Activated CD8-positive, alpha-beta memory T cell treated with anti-CD3 and anti-CD28 coated beads, Interleukin-2, amount 50 U/mL, for 48 hours (primary cell): ENCODE measurements at places on chromosomes 3 and 15.

GRCh38 chr3:55801676-55802075 lies 314.6 kb upstream of the WNT5A start:
- DNase-seq: no peak

DNA sequence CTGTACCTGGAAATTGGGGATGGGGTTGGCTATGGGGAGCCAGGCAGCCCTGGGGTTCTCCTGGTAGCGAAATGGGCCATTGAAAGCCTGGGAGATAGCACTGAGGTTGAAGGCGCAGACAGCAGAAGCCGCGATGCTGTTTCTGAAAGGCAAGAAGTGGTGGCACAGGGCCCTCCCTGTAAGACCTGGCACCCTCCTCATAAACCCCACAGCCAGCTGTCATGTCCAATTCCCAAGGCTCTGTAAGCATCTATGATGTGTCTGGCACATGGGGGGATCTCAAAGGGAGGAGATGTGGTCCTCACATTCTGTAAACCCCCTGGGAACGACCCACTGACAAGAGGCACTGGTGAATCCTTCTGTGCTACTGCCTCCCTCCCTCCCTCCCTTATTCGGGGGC lies 104.0 kb downstream of the SEMA5B start:
- no peak for DNase-seq

GRCh38 chr3:8529181-8529637 lies 27.6 kb downstream of the LMCD1 start:
- no peak for DNase-seq

DNA sequence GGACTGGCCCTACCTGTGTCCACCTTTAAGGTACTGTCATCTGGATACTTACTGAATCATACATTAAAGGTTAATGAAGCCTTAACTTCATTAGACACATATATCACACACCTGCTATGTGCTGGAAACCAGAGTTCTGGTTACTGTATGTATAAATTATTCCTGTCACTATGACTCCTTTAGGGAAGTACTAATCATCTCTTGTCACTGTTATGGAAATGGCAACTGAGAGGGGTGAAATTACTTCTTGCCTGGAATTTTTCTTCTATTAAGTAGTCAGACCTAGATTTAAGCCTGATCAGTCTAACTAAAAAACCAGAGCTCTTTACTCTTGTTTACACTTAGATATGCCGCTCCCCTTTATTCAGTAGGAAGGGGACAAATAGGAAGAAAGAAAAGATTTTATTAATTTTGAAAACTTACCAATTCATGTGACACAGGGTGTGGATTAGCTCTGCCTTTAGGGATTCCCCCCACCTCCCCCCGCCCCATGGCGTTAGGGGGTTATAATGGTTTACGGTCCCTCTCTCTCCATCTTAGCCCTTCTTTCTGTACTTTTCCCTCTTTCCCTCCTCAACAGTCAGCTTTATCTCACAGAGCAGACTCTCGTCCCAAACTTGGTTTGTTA lies 152.5 kb downstream of the KLHL25 start:
- no peak for DNase-seq

GRCh38 chr3:72595376-72595775 lies 252.9 kb downstream of the SHQ1 start:
- DNase-seq: no peak

DNA sequence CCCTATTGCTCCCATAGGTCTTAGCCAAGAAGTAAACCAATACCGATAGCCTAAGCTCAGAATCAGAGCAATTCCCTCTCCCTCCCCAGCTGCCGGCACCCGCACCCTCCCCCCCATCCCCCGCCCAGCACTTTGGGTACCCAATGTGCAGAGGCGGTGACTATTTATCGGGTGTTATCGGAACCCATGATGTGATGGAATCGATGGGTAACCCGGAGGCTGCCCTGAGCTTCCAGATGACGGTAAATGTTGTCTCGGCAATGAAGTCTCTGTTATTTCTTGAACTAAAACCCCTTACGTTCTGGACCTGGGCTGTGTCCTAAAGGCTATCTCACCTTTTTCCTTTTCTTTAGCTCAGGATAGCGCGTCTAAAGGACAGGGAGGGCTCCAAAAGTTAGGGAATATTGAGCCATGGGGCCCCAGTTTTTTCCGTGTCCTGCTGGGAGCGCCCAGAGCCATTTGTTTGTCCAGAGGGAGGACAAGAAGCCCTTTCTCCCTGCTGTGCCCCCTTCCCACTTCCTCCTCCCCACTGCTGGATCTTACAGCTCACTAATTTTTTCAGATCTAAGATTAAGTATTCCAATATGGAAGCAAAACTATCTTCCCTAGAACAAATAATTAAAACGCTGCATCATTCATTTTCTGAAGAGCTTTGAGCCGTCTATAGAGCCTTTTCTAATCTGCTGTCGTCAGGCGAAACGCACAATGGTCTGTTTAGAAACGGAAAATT lies 1.5 kb downstream of the SLITRK3 start:
- no peak for DNase-seq

- no peak for DNase-seq
Measured at GRCh38 chr3:63557912-63558311, 94.6 kb upstream of the SNTN start.

- no peak for DNase-seq
Measured at GRCh38 chr3:34268032-34268709, 469.7 kb downstream of the PDCD6IP start.

DNA sequence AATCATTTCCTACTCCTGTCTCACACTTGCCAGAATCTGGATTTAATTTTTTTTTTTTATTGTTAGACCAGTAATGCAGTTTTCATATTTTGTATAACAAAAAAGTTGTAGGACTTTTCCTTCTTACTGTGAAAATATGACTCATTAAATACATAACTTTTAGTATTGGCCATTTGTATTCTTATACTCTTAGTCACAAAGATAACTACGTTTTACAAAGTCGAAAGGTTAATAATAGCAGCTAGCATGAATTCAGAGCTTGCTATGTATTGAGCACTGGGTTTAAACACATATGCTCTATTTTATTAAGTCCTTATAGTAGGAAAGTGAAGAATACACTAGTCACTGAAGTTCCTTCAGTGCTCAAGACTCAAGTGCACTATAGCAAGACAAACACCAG lies 43.1 kb downstream of the LRRN1 start:
- DNase-seq: no peak

GRCh38 chr3:111809186-111809585 lies 49.9 kb upstream of the PHLDB2 start:
- no peak for DNase-seq

DNA sequence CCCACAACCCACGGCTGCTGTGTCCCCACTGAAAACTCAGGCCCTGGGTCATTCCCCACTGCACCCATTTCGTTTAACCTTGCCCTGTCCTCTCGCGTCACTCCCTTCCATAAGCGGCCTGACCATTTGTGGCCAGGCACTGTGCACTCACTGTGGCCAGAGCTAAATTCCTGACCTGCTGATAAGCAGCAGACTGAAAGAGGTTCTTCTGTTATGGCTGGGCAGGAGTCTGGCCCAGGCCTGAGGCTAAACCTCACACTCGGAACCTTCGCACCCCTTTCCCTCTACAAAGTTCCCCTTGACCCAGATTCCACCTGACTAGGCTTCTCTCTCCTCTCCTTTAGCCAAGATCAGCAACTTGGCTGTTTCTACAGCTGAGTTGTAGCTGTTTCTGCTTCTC lies 62.3 kb downstream of the ADAMTS17 start:
- no peak for DNase-seq

GRCh38 chr3:217099-217813 lies 20.7 kb downstream of the CHL1 start:
- DNase-seq: no peak

- no peak for DNase-seq
Measured at GRCh38 chr3:170493712-170494182, 75.1 kb downstream of the CLDN11 start.
